ENCODE measurements at places on chromosomes 13 and 19. TPM values are rescaled to one million over a fixed set of nuclear protein-coding genes. Genes with fewer than 3 reads are reported as not detected.

- peaks cover 14% of the 10 kb centered on the region for H3K4me1 ChIP-seq
- no peaks in the 10 kb centered on the region for H3K36me3 ChIP-seq
- H3K27ac ChIP-seq = no peak overlapping the region
- no peak overlapping the region for H3K4me3 ChIP-seq
Measured at GRCh38 chr19:36142046-36142445, 2.2 kb downstream of the CAPNS1 start.

- peaks cover 5% of the 10 kb centered on the region for H3K4me1 ChIP-seq
- no peaks in the 10 kb centered on the region for H3K36me3 ChIP-seq
- no peaks in the 10 kb centered on the region for H3K27me3 ChIP-seq
- H3K4me3 ChIP-seq = no peak overlapping the region
- H3K27ac ChIP-seq = no peak overlapping the region
- no peak for DNase-seq
Measured at GRCh38 chr19:6556480-6557195, 25.8 kb downstream of the TNFSF9 start.

DNA sequence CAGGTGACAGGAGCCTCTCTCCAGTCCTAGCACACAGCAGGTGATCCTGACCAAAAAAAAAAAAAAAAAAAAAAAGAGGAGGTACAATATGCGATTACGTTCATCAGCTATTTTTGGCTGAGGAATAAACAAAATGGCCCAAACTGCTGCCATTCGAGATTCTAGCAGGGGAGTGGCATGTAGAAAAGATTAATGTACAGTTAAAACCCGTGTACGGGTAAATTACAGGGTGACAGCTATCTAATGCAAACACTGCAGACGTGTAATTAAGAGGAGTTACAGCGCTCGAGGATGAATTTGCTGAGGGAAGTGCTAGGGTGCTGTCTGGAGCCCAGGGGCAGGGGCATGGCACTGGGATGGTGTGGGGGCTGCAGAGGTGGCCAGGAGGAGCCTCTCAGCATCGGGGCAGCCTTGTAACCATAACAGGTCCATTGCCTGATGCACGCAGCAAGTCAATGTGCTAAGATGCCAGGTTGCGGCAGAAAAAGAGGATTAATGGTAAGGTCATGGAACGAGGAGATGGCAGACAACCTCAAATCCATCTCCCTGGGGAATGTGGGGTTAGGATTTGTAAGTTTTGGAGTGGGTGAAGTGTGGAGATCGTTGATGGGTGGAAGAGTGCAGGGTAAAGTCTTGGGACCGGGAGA lies 17.4 kb downstream of the CHST8 start:
- DNase-seq = no peak
- no peaks in the 10 kb centered on the region for H3K4me1 ChIP-seq
- no peak overlapping the region for H3K27ac ChIP-seq
- H3K4me3 ChIP-seq = no peak overlapping the region
- no peaks in the 10 kb centered on the region for H3K27me3 ChIP-seq

GRCh38 chr19:46718934-46719622 lies 2.2 kb upstream of the PRKD2 start:
- H3K27ac ChIP-seq = peak overlapping the region; percentile 89
- peak overlapping the region; percentile 92 for H3K4me3 ChIP-seq
- H3K27me3 ChIP-seq = no peaks in the 10 kb centered on the region
- peak; percentile 76 for DNase-seq
- H3K36me3 ChIP-seq = no peaks in the 10 kb centered on the region

GRCh38 chr19:4671185-4671851 lies 1.2 kb upstream of the MYDGF start:
- H3K27me3 ChIP-seq = no peaks in the 10 kb centered on the region
- DNase-seq = no peak
- peaks cover 10% of the 10 kb centered on the region for H3K4me1 ChIP-seq
- H3K36me3 ChIP-seq = peaks cover 14% of the 10 kb centered on the region
- H3K4me3 ChIP-seq = no peak overlapping the region
- no peak overlapping the region for H3K27ac ChIP-seq

DNA sequence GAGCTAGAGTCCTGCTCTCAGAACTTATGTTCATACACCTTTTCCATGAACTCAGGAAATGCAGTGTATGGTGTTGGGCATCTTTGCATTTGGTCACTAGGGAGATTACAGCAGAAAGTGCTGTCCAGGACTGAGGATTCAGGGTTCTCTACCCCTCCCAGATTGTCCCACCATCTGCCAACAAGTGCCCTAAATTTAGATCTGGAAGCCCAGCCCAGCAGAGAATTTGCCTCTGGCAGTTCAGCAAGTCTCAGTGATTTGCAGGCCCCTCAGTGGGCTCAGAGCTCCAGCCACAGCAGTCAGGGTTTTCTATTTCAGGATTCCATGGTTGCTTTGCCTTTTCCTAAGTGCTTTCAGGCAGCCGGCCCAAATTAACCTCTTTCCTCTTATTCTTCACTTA lies 23.4 kb downstream of the CNFN start:
- DNase-seq = no peak
- H3K4me1 ChIP-seq = peaks cover 45% of the 10 kb centered on the region
- H3K4me3 ChIP-seq = no peak overlapping the region
- H3K36me3 ChIP-seq = no peaks in the 10 kb centered on the region
- no peak overlapping the region for H3K27ac ChIP-seq

- no peaks in the 10 kb centered on the region for H3K36me3 ChIP-seq
- peaks cover 45% of the 10 kb centered on the region for H3K27me3 ChIP-seq
- H3K27ac ChIP-seq = no peak overlapping the region
Measured at GRCh38 chr19:7507884-7508283, 8.0 kb upstream of the ZNF358 start.

GRCh38 chr19:41098762-41099161 lies 10.5 kb downstream of the CYP2A13 start:
- H3K4me1 ChIP-seq = no peaks in the 10 kb centered on the region
- H3K27ac ChIP-seq = no peak overlapping the region
- no peak overlapping the region for H3K4me3 ChIP-seq
- H3K27me3 ChIP-seq = no peaks in the 10 kb centered on the region
- DNase-seq = no peak

DNA sequence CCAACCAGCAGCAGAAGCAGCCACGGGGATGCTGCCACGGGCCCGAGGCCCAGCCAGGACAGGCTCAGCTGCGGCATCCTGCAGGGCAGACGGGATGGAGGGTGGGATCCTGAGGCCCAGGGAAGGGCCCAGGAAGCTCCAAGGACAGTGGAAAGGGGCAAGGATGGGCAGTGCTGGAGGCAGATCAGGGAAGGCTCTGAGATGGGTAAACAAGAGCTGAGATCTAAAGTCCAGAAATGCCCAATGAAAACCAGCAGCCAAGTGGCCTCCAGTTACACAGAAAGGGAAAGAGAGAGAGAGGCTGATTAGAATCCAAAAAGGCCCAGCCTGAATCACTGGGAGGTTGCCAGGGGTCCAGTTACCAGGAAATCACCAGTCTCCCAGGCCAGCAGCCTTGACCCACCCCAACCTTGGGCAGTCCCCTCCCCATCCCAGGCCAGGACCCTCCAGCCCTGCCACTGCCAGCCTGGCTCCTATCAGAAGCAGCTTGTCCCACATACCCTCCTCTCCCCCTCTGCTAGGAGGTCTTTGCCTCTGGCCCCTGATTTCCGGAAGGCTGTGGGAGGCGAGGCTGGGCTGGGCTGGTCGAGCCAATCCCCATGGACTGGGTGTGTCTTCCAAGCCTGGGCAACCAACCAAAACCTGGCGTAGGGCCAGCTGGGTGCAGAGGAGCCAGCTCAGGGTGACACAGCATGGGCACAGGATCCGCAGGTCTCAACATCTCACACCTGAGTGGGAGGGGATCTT lies at the start of gene CYP4F11:
TSS of gene CYP4F11 (minus strand) at position 198 of the 747 bp plus-strand sequence. CDS start at position 77, 121 bp downstream.
- H3K4me1 ChIP-seq = no peaks in the 10 kb centered on the region
- H3K36me3 ChIP-seq = no peaks in the 10 kb centered on the region
- H3K27me3 ChIP-seq = no peaks in the 10 kb centered on the region
- no peak for DNase-seq

DNA sequence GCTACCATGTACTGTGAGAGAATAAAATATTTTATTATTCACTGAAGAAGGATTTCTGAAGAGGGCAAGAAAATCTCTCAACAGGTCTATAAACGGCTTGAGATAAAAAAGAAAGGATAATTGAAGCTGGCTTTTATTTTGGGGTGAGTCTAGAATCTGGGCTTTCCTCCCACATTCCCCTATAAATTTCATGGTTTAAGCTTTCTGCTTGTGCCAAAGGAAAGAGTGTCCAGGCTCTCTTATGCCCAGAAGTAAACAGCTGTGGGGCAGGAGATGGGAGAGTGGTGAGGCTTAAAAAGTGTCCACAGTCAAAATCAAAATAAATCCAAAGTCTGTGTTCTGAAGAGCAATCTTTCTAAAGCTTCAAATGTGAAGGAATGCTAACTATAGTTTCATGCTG lies 942.2 kb upstream of the MIR17HG start:
- H3K4me3 ChIP-seq = no peak overlapping the region
- H3K4me1 ChIP-seq = no peaks in the 10 kb centered on the region
- DNase-seq = no peak
- no peaks in the 10 kb centered on the region for H3K27me3 ChIP-seq
- H3K27ac ChIP-seq = no peak overlapping the region

DNA sequence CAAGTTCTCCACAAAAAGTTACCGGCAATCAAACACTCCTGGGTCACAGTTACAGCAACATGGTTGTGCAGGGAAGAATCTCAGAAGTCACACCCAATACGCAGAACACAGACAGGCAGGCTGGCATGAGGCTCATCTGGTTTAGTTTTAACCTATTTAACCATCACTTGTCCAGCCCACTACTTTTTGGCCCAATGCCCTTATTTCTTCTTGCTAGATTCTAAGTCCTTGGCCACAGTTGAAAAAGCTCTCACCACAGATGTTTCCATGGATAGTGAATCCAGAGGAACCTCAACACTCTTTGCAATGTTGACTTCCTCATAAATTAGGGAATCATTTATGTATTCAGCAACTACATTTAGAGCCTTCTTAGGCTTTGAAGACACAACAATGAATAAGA lies 50.7 kb upstream of the FNDC3A start:
- no peaks in the 10 kb centered on the region for H3K27me3 ChIP-seq
- no peak for DNase-seq
- no peak overlapping the region for H3K4me3 ChIP-seq
- H3K36me3 ChIP-seq = no peaks in the 10 kb centered on the region

- no peaks in the 10 kb centered on the region for H3K27me3 ChIP-seq
- H3K4me1 ChIP-seq = peaks cover 11% of the 10 kb centered on the region
- H3K36me3 ChIP-seq = peaks cover 32% of the 10 kb centered on the region
- no peak for DNase-seq
Measured at GRCh38 chr19:44024900-44025216, 321 bp upstream of the ZNF222 start.

- peaks cover 47% of the 10 kb centered on the region for H3K36me3 ChIP-seq
- peak; percentile 92 for DNase-seq
- H3K27ac ChIP-seq = peak overlapping the region; percentile 98
- peak overlapping the region; percentile 94 for H3K4me3 ChIP-seq
- H3K4me1 ChIP-seq = peaks cover 85% of the 10 kb centered on the region
Measured at GRCh38 chr19:2049741-2050348, 1.2 kb downstream of the MKNK2 start.

DNA sequence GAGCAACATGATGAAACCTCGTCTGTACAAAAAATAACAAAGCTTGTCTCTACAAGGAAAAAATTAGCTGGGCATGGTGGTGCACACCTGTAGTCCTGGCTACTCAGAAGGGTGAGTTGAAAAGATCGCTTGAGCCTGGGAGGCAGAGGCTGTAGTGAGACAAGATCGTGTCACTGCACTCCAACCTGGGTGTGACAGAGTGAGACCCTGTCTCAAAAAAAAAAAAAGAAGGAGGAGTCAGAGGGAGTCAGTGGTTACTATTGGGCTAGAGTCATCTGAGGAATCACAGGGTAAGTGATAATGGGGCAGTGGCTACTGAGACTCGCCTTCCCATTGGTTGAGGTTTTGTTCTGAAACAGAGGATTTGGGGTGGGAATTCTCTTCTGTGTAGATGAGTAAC lies 1.9 kb upstream of the GPI start:
- no peaks in the 10 kb centered on the region for H3K36me3 ChIP-seq
- peaks cover 24% of the 10 kb centered on the region for H3K4me1 ChIP-seq
- no peak overlapping the region for H3K4me3 ChIP-seq
- no peak overlapping the region for H3K27ac ChIP-seq

Gene PTPRH
- not detected for total RNA-seq

Gene ZNF580
- 126 TPM for total RNA-seq

Gene CLIP3
- 1.8 TPM for total RNA-seq

Gene MYH14
- not detected for total RNA-seq

Gene SYNGR4
- total RNA-seq = not detected

Gene FSD1
- 3.4 TPM for total RNA-seq

Data from B cell (primary cell).